ENCODE measurements at places on chromosomes 16 and 17.

DNA sequence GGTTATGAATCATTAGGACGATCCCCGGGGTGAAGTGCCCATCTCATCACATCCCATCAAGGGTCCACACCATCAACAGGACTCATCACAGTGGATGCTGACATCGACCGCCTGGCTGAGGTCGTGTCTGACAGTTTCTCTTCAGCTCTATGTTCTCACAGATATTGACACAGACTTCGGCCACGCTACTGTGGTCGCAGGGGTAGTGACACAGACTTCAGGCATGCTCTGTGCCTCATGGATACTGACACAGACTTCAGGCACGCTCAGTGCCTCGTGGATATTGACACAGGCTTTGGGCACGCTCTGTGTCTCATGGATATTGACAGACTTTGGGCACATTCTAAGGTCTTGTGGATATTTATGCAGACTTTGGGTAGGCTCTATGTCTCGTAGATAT lies 50.1 kb downstream of the KLHDC4 start:
- no peak for DNase-seq

GRCh38 chr16:68085259-68086071 lies at the start of gene NFATC3:
TSS of gene NFATC3 (plus strand) at chr16:68085370. CDS start at chr16:68085682, 312 bp downstream.
- DNase-seq, result peak; percentile 97

- no peak for DNase-seq
These were observed 3.2 kb downstream of the ZSCAN10 start for GRCh38 chr16:3095869-3096268.

GRCh38 chr17:55402374-55402773 lies 19.3 kb downstream of the MMD start:
- DNase-seq, result no peak

GRCh38 chr17:60563743-60564142 lies 36.2 kb upstream of the PPM1D start:
- no peak for DNase-seq

DNA sequence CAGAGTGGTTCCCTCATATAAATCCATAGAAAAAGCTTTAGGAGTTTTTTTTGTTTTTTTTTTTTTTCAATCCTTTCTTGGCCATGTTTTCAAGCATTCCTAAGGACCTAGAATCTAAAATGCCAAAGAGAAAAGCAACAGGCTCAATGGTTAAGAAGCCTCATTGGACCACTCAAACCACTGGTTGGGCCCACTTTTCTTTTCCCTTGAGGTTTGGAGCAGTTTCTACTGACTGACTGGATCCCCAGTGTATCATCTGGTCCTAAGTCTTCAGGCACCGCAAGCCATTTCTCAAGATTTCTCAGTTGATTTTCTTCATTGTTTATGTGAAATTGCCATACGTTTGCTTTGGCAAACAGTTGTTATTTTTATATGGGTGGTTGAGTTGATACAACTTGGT lies 14.4 kb downstream of the METTL9 start:
- DNase-seq, result no peak

DNA sequence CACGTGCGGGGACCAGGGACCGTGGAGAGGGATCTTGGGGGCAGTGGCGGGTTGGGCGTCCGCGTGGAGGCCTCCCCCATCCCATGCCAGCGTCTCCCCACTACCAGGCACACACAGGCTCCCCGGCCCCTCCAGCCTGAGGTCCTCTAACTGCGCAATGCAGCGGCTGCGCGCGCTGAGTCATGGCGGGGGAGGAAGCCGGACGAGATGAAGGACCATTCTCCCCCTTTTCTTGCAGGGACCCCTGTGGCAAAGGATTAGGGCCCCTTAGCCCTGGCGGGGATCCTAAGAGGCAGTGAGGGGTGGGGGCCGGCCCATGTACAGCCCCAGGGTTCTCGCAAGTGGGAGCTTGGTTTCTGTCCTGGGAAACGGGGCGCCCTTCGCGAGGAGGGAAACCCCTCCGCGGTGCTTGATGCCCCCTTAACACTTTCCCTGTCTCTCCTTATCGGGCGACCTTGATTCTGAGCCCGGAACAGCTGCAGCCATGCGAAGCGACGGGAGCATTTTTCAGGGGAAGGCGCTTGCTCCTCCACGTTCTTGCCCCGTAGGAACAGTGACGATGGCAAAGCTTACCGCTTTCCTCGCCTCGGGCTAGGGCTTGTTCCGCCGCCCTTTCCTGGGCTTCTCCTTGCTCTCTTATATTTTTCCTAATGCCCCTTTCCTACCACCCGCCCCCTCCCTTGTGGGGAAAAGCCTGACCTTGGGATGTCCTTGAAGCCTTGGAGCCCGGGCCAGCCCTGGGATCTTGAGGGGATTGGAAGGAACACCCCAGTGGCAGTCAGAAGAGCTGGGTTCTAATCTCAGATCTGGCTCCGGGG lies 592 bp downstream of the ALDOA start:
- DNase-seq, result no peak

DNA sequence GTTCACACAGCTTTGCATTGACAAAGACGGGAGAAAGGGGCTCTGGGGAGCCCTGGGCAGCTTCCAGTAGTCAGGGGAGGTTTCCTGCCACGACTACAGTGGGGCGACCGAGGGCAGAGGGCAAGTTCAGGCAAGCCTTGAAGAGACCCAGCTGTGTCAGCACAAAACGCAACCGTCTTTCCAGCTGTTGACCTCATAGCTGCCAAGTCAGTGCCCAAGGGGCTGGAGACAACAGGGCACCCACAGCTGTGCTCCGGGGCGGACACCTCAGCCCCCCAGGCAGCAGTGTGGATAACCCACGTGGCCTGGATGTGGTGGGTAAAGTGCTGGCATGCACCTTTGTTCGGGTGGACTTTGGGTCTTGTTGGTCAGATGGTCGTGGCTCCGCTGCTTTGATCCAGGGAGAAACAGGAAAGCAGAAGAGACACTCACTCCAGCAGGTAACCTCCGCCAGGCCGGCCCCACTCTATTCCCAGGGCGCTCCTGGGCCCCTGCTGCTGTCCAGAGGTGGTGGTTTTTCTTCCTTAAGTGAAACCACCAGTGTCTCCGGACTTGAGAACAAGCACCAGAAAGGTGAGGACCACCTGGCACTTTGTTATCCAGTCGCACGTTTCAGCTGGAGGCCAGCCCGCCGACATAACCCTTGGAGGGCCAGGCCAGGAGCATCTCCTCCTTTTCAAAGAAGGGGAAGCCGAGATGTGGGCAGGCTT lies 17.6 kb upstream of the CBX2 start:
- DNase-seq, result no peak

GRCh38 chr16:57823836-57824235 lies 21.5 kb upstream of the KIFC3 start:
- DNase-seq, result no peak

DNA sequence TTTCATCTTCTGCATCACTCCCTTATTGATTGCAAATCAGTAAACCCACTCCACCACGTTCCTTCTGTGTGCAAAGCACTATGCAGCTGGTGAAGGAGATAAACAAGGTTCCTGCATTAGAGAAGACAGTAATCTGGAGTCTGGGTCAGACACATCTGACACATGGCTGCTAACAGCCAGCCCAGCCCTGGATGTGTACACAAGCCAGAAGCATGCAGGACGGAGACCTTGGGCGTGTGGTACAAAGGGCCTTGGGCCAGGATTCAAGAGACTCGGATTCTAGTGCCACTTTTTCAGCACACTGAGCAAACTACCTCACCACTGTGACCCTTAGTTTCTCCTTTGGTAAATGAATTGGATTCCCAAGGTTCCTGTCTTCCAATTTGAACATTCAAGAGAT lies 86.6 kb upstream of the DNAH9 start:
- DNase-seq, result no peak

All from hypothalamus (tissue), 51 donors.